ENCODE measurements at places on chromosomes 5 and 9. TPM values are rescaled to one million over a fixed set of nuclear protein-coding genes. Genes with fewer than 3 reads are reported as not detected.

- no peak for DNase-seq
These were observed 680.3 kb upstream of the FTMT start for GRCh38 chr5:121171361-121171760.

DNA sequence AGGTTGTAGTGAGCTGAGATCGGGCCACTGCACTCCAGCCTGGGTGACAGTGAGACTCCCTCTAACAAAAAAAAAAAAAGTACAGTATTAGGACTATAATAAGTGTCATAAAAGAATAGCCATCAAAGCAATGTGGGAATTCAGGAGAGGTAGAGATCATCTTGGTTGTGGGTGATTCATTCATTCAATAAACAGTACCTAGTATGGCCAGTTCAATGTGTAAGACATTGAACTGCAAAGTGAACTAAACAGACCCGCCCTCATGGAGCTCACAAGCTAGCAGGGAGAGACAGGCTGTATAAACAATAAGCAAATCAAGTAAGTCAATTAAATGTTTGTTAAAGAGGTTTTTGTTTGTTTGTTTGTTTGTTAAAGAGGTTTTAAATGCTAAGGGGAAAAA lies 146.1 kb upstream of the RANBP3L start:
- no peak for DNase-seq

DNA sequence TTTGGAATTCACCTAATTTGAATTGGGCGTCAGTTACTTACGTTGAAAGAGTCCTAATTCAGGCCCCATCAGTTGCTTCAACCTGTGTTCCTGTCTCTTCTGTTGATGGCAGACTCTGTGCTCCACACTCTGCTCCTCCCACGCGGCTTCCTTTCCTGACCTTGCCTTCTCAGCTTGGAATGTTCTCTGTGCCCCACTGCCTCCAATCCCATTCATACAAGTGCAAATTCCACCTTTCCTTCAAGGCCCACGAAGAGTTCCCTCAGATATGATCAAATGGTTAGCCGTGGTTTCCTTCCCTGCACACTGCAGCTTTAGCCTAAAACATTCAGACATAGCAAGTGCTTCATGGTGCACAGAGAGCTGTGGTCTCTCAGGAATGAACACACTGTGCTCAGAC lies 65.7 kb downstream of the SREK1 start:
- no peak for DNase-seq

DNA sequence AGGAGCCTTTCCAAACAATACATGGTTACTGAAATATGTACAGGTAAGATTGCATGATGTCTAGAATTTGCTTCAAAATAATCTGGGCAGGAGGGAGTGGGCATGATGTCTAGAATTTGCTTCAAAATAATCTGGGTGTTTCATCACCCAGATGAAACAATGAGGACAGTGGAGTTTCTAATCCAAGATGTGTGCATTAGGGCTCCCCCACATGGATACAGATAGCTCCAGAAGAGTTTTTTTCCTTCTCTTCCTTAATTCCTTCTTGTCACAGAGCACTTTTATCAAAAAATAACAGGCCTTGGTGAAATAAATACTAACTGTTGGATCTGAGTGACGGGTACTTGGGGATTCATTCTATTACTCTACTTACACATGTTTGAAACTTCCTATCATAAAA lies 14.9 kb downstream of the ATOX1 start:
- no peak for DNase-seq

GRCh38 chr9:125842242-125842641 lies 95.1 kb downstream of the PBX3 start:
- no peak for DNase-seq

- DNase-seq = no peak
These were observed 3.7 kb downstream of the MRPL36 start for GRCh38 chr5:1795931-1796330.

GRCh38 chr5:18270635-18271338 lies 636.5 kb downstream of the TAF11L14 start:
- DNase-seq = no peak

GRCh38 chr5:142819292-142819691 lies 49.1 kb downstream of the ARHGAP26 start:
- DNase-seq = no peak

- DNase-seq = no peak
These were observed 146.4 kb upstream of the TAS2R1 start for GRCh38 chr5:9776525-9776924.

- no peak for DNase-seq
These were observed 11.2 kb downstream of the MVB12B start for GRCh38 chr9:126337729-126338372.

The CRB2 gene
- not detected for total RNA-seq

The TSSK1B gene
- not detected for total RNA-seq
